Activated CD8-positive, alpha-beta T cell treated with anti-CD3 and anti-CD28 coated beads, Interleukin-2, amount 10 ng/mL, durations not matched to agents 7 days and 5 days (primary cell): ENCODE measurements at places on chromosomes 1 and 21. TPM values are rescaled to one million over a fixed set of nuclear protein-coding genes. Genes with fewer than 3 reads are reported as not detected.

GRCh38 chr21:32516756-32517649 lies 68.3 kb downstream of the TCP10L start:
- H3K27ac ChIP-seq = no peak overlapping the region
- DNase-seq = no peak
- H3K36me3 ChIP-seq = no peaks in the 10 kb centered on the region
- H3K27me3 ChIP-seq = no peaks in the 10 kb centered on the region

GRCh38 chr1:82472489-82473131 lies 671.9 kb downstream of the ADGRL2 start:
- H3K4me3 ChIP-seq = no peak overlapping the region
- no peak overlapping the region for H3K27ac ChIP-seq
- no peak for DNase-seq
- H3K36me3 ChIP-seq = no peaks in the 10 kb centered on the region
- no peaks in the 10 kb centered on the region for H3K4me1 ChIP-seq
- H3K27me3 ChIP-seq = no peaks in the 10 kb centered on the region

DNA sequence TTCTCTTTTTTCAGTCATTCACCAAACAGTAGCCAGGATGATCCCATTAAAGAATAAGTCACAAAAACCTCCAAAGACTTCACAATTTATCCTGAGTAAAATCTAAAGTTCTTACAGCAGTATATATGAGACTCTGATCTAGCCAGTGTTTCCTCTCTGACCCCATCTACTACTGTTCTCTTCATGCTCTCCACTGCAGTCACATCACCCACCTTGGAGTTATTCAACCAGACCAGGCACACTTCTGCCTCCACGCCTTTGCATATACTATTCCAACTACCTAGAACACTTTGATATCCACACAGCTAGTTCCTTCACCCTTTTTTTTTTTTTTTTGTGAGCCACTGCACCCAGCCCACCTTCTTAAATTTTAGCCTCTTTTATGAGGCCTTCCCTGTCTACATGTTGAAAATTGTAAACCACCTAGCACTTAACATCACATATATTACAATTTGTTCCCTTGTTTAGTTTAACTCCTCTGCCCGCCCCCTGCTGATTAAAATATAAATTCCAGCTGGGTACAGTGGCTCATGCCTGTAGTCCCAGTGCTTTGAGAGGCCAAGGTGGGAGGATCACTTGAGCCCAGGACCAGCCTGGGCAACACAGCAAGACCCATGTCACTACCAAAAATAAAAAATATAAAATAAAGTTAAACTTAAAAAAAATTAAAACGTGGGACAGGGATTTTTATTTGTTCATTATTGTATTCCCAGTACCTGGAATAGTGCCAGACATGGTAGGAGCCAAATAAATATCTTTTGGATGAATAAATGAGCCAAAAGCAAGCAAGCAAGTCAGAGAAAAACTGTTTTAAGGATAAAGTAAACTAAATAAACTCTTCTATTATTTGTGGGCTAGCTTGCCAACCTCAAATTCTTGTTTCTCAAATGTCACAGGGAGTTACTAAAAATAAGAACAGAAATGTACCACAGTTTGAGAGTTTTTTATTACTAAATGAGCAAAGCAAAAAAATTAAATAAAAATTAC lies 35.2 kb upstream of the MUTYH start:
- H3K4me1 ChIP-seq = peaks cover 4% of the 10 kb centered on the region
- no peak overlapping the region for H3K27ac ChIP-seq
- H3K36me3 ChIP-seq = no peaks in the 10 kb centered on the region
- no peaks in the 10 kb centered on the region for H3K27me3 ChIP-seq

- DNase-seq = no peak
- peaks cover 15% of the 10 kb centered on the region for H3K36me3 ChIP-seq
- H3K4me3 ChIP-seq = no peak overlapping the region
- peaks cover 5% of the 10 kb centered on the region for H3K4me1 ChIP-seq
- H3K27ac ChIP-seq = no peak overlapping the region
Observed at GRCh38 chr1:97841338-97841737, 79.5 kb downstream of the DPYD start.

DNA sequence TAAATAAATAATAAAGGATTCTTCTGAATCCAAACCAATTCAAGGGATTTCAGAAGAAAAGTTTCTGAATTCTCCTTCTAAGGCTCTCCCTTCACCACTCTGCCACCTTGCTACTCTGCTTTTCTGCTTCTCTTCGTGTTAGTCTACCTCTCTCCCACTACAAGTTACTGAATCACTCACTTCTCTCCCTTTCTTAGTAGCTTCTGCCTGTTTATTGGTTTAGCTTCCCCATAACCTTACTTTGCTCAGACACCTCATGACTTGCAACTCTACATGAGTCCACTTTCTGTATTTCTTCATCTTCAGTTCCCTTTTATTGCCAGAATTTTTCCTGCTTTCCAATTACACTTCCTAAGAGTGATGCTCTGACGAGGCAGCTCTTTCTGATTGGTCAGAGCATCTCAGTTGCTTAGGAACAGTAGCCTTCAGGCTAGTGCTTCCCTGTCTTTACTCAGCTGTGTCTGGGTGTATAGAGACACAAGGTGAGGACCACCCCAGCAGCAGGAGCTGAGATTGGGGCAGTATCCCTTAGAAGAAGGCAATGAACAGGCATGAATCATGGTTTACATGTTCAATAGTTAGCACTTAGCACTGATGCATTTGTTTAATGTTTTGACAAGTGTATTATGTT lies 144.6 kb downstream of the SLC30A10 start:
- H3K27me3 ChIP-seq = no peaks in the 10 kb centered on the region
- H3K36me3 ChIP-seq = no peaks in the 10 kb centered on the region
- H3K27ac ChIP-seq = no peak overlapping the region
- no peaks in the 10 kb centered on the region for H3K4me1 ChIP-seq
- no peak overlapping the region for H3K4me3 ChIP-seq

GRCh38 chr1:115323366-115324004 lies 14.6 kb downstream of the NGF start:
- no peaks in the 10 kb centered on the region for H3K36me3 ChIP-seq
- no peak for DNase-seq
- H3K4me1 ChIP-seq = no peaks in the 10 kb centered on the region
- no peak overlapping the region for H3K4me3 ChIP-seq
- H3K27ac ChIP-seq = no peak overlapping the region
- no peaks in the 10 kb centered on the region for H3K27me3 ChIP-seq

- peaks cover 5% of the 10 kb centered on the region for H3K27me3 ChIP-seq
- no peak for DNase-seq
- H3K4me1 ChIP-seq = no peaks in the 10 kb centered on the region
- no peaks in the 10 kb centered on the region for H3K36me3 ChIP-seq
Observed at GRCh38 chr1:204145033-204145504, 6.8 kb downstream of the ETNK2 start.

DNA sequence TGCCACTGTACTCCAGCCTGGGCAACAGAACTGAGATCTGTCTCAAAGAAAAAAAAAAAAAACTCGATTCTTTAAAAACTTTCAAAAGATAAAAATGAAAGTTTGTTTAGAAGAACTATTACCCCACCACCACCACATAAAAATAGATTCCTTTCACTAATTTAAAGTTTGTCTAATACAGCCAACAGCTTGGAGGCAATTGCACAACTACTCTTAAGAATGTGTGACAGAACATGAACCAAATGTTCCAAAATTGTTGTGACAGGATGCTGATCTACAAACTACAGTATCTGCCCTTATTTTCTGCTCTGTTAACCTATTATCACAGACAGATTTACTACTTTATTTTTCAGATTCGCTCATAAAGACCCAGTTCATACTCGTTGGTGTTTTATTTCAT lies 5.5 kb upstream of the TGFBR3 start:
- H3K4me3 ChIP-seq = no peak overlapping the region
- no peak overlapping the region for H3K27ac ChIP-seq
- H3K36me3 ChIP-seq = peaks cover 3% of the 10 kb centered on the region
- H3K27me3 ChIP-seq = peaks cover 34% of the 10 kb centered on the region
- DNase-seq = no peak
- H3K4me1 ChIP-seq = peaks cover 29% of the 10 kb centered on the region

DNA sequence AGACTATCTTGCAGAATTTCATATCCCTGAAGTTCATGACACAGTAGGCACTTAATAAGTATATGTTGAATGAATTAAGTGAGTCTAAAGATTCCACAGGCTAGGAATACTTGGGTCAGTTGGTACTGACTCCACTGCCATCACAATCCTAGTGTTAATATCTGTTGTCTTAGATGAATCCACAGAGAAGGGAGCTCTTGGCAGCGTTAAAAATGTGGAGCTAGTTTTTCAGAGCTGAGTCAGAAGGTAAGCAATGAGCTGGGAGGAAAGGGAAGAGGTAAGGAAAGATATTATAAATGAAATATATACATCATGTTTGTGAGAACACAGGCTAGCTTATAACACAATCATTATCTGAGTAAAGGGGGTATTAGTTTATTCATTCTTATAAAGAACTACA lies 21.8 kb upstream of the GORAB start:
- no peak overlapping the region for H3K27ac ChIP-seq
- no peak for DNase-seq
- H3K4me3 ChIP-seq = no peak overlapping the region
- peaks cover 8% of the 10 kb centered on the region for H3K4me1 ChIP-seq

- no peaks in the 10 kb centered on the region for H3K4me1 ChIP-seq
- DNase-seq = no peak
- no peaks in the 10 kb centered on the region for H3K36me3 ChIP-seq
- no peak overlapping the region for H3K27ac ChIP-seq
- H3K4me3 ChIP-seq = no peak overlapping the region
- peaks cover 10% of the 10 kb centered on the region for H3K27me3 ChIP-seq
Observed at GRCh38 chr1:10019561-10019960, 13.2 kb upstream of the UBE4B start.

DNA sequence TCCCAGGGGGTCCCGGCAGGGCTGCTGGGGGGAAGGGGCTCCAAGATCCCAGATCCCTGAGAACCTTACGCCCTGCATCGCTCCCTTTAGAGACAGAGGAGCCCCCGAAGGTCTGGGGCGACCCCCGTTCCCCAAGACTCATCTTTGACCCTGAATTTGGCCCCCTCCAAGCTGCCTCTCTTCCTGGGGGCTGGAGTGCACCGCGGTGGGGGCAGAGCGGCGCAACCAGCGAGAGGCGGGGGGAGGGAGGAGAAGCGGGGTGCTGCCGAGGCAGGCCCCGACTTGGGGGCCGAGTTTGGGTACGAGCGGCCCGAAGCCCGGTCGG lies 5.4 kb upstream of the PLEKHG5 start:
- no peak for DNase-seq
- peaks cover 34% of the 10 kb centered on the region for H3K4me1 ChIP-seq
- peaks cover 19% of the 10 kb centered on the region for H3K27me3 ChIP-seq
- H3K36me3 ChIP-seq = no peaks in the 10 kb centered on the region
- H3K27ac ChIP-seq = no peak overlapping the region

- no peak overlapping the region for H3K27ac ChIP-seq
- H3K4me3 ChIP-seq = no peak overlapping the region
- peaks cover 3% of the 10 kb centered on the region for H3K27me3 ChIP-seq
- peaks cover 10% of the 10 kb centered on the region for H3K4me1 ChIP-seq
- no peaks in the 10 kb centered on the region for H3K36me3 ChIP-seq
- no peak for DNase-seq
Observed at GRCh38 chr1:160370561-160371345, 3.9 kb downstream of the NHLH1 start.

DNA sequence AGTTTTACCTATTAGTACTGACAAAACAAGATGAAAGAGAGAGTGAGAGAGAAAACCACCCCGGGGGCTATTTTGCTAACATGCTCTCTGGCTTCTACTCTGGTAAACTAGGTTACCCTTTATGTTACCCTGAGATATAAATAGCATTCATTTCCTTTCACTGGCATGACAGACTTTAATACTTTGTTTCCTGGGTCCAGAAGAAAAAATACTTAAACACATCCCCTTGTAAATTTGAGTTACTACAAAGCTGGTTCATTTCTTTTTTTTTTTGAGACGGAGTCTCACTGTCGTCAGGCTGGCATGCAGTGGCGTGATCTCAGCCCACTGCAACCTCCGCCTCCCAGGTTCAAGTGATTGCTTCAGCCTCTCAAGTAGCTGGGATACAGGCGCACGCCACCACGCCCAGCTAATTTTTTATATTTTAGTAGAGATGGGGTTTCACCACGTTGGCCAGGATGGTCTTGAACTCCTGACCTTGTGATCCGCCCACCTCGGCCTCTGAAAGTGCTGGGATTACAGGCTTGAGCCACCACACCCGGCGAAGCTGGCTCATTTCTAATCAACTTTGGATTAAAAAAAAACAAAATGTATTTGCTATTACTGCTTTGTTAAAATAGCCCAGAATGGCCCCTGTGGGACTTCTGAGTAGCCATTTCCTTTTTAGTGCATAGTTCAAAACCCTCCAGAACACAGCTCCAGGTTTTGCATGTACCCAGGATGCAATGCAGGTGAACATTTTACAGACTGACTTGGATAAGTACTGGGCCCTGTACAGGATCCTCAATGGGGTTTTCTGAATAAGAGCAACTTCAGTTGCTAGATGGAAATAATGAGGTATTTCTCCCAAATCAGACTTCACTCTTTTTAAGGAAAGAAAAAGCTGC lies 20.6 kb downstream of the INPP5B start:
- peaks cover 35% of the 10 kb centered on the region for H3K36me3 ChIP-seq
- H3K27ac ChIP-seq = peak overlapping the region; percentile 90

DNA sequence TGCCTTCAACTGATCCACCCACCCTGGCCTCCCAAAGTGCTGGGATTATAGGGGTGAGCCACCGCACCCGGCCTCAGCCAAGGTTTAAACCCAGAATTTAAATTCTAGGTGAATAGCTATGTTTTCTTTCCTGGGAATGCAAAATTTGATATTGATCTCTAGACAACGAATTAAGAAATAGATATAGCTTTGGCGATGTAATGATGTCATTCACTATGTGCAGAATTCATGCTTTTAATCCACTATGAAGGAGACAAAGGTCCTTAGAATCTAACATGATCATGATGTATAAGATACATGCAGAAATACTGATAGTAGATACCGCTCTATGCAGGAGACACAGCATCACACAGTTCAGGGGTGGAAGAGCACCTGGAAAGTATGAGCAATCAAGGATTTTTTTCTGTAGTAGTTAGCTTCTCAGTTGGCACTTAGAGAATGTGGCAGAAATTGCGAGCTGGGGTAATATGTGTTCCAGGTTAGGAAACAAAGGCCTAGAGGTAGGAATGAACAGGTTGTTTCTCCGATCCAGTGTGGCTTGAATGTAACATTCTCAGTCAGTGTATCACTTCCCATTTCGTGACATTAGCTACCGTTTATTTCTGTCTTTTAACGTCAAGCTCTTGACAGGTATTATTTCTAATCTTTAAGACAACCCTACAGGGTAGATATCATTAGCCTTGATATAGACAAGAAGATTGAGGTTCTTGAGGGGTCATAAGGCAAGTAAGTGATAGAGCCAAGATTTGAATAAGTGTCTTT lies 3.0 kb upstream of the CEP350 start:
- H3K4me1 ChIP-seq = peaks cover 35% of the 10 kb centered on the region
- no peak for DNase-seq
- no peaks in the 10 kb centered on the region for H3K36me3 ChIP-seq

Gene HIVEP3
- 11.8 TPM for total RNA-seq

Gene CCDC27
- total RNA-seq = not detected

Gene FLG
- not detected for total RNA-seq

Gene ERMAP
- 5.7 TPM for total RNA-seq

Gene RAB7B
- total RNA-seq = not detected
